ENCODE measurements at places on chromosomes 1 and 21.

DNA sequence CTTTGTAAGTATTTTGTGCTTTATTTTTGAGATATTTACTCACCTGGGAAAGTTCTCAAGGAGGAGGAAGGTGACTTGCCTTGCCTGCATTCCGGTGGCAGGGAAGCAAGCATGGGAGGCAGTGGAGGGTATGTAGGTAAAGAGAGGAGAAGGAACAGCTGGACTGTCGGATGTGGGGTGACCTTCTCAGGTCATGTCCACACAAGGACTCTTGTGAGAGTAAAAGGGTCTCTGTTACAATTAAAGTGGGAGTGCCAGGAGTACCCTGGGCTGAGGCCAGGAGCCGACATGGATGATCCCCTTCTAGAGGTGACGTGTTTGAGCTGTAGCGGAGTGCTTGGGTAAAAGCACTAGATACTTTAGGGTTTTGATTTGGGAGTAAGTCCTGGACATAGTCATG lies 25.0 kb downstream of the UBE4B start:
- no peak for DNase-seq

DNA sequence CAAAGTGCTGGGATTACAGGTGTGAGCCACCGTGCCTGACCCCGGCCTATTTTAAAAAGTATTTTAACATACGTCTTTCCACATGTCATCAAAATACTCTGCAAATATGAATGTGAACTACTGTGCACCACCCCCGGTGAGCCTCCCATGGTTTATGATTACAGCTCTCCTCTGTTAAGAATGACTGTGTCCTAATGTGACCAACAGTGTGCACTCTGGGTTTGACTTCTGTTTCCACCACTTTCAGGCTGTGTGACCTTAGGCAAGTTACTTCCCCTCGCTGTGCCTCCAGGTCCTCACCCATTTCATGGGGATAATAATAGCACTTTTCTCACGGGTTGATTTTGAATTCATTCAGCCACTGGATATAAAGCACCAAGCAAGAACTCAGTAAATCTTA lies 14.7 kb downstream of the AMPD2 start:
- no peak for DNase-seq

DNA sequence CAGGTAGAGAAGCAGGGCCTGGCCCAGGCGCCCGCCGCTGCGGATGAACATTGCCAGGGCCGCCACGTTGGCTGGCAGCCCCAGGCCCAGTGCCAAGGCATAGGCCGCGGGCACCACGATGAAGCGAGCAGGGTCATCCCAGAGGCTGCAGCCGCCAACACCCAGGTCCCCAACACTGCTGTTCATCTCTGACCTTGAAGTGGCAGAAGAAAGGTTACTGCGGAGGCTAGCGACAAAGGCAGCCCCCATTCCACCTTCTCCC lies 8.0 kb downstream of the TMEM35B start:
- DNase-seq, result no peak

DNA sequence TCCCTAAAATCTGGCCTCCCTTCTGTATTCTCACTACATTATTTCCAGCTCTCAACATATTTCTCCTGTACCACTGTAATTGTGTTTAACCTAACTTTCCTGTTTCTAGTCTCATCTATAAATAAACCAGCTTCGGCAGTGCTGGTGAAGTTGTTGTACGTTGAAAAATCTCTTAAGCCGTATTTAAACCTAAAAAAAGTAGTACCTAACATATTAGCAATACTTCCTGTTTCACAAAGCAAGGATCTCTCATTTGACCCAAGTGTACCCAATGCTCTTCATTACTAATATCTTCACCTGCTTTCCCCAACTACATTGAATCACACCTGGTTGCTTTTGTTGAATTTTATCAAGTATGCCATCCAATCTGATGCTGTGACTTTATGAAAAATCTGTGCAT lies 42.2 kb upstream of the RGS21 start:
- no peak for DNase-seq

DNA sequence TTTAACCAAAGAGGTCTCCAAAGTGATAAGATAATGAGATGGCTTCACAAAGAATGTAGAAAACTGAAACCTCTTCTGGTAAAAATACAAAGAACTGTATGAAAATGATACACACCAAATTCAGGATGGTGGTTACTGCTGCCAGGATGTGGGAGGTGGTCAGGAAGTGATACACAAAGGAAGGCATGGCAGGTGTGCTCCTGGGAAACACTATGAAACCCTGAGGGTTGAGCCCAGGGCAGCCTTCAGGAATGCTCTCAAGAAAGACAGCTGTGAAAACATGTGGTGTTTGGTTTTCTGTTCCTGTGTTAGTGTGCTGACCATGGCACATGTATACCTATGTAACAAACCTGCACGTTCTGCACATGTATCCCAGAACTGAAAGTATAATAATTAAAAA lies 109.3 kb downstream of the NTNG1 start:
- DNase-seq, result no peak

GRCh38 chr1:165876121-165876520 lies 48.7 kb downstream of the UCK2 start:
- DNase-seq, result no peak

DNA sequence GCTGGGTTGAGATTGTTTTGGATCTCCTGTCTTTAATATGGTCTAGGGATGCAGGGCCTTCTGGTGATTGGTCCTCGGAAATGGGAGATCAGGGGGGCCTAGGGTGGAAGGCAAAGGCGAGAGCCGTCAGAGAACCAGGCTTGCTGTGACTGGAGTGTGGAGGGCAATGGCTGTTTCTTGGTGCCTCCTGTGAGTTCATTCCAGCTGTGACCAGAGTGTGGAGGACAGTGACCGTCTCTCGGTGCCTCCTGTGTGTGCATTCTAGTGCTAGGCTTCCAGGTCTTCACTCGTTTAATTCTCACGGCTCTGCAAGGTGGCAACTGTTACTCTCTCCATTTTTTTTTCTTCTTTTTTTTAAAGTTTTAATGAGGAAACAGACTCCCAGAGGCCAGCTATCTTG lies 14.1 kb downstream of the LDLRAP1 start:
- no peak for DNase-seq

DNA sequence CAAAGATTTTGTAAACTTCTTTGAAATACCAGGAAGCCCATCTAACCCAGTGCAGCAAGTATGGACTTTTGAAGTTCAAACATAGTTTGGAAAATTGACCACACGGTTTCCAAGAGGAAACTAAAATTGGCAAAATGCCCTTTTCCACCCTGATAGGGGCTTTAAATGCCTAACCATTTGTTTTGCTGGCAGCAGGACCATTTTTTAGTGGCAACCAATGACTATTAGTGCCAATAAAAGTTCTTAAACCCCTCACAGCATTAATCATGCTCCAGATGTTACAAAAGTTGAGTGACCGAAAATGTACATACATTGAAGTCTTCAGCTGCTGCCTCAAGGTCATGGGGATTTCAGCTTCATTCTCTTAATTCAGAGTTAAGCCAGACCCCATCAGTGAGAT lies 46.4 kb upstream of the ENAH start:
- no peak for DNase-seq

DNA sequence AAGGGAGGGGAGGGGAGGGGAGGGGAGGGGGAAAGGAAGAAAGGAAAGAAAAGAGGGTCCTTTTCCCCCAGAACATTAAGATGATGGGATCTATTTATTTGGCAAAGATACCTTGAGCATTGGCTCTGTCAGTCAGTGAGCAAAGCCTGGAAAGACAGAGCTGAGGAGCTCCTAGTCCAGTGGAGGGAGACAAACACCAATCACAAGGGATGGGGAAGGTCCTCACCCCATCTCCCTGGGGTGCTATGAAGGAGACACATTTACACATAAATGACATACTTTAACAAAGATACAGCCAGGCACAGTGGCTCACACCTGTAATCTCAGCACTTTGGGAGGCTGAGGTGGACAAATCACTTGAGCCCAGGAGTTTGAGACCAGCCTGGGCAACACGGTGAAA lies 154.9 kb upstream of the TIAM1 start:
- no peak for DNase-seq

DNA sequence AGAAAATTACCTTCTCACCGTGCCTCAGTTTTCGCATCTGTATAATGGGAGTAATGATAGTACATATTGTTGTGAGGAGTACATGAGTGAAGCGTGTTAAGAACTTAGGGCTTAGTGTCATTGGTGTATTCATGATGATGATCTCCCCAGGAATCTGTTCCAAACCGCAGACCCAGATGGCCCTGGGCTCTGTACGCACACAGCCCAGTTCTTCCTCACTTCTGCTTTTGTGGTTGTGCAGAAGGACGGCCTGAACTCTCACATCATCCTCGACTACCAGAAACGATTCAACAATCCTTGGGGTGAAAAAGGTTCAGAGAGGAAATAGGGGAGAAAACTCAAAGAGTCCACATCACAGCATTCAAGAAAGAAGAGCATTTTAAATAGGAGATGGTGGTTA lies 323.0 kb downstream of the CAMTA1 start:
- no peak for DNase-seq

DNA sequence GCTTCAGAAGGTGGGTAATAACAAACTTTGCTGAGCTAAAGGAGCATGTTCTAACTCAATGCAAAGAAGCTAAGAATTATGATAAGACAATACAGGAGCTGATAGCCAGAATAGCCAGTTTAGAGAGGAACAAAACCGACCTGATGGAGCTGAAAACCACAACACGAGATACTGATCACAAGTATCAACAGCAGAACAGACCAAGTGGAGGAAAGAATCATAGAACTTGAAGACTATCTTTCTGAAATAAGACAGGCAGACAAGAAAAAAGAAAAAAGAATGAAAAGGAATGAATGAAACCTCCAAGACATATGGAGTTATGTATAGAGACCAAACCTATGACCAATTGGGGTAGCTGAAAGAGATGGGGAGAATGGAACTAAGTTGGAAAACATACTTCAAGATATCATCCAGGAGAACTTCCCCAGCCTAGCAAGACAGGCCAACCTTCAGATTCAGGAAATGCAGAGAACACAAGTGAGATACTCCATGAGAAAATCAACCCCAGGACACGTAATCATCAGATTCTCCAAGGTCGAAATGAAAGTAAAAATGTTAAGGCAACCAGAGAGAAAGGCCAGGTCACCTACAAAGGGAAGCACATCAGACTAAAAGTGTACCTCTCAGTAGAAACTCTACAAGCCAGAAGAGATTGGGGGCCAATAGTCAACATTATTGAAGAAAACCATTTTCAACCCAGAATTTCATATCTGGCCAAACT lies 20.5 kb downstream of the CD84 start:
- no peak for DNase-seq

DNA sequence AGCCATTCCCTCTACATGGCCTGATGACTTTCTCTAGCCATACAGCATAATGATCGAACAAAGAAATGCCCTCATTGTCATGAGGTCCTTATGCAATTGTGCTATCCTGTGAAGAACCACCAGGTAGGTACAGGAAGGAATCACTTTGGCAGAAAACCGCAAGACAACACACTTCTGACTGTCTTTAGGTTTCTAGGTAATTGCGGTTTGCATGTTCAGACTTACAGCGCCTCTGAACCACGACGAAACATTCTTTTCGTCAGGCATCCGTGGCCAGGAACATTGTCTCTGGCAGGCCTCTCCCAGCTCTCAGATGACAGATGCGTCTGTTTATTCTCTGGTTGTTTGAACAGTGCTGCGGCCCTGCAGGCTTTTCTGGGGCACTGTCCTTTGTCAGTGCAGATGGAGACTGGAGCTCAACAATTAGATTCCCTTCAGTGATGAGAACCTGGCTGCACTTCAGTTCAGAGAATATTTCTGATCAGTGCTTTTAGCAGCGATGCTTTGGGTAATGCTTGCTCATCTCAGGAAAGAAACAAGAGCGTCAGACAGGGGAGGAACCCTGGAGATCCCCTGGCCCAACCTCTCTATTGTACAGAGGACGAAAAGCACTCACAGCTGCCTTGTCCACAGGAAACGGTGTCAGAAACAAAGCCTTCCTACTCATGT lies 63.4 kb downstream of the B3GALT5 start:
- no peak for DNase-seq

DNA sequence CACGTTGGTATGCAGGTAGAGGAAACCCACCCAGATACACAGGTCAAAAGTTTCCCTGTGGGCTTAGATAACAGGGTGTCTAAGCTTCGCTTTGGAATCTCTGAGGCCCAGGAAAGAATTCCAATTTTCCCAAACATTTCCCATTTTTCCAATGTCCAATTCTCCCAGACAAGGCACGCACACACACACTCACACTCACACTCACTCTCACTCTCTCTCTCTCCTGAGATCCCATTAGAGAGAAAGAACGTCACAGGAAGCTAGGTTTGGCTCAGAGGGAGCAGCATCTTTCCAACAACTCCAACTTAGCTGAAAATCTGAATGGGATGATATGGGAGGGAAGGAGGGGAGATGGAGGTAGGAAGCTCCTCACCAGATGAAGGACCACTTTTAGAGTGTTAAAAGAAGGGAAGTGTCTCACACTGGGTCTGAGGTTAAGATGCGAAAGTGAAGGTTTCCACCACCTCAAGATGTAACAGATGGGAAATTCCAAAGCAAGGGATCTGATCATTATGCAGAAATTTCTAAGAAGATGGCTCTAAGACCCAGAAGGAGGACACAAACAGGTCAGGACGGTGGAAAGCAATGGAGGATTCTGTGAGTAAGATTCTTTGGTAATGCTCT lies 63.5 kb downstream of the GNG12 start:
- DNase-seq, result no peak

DNA sequence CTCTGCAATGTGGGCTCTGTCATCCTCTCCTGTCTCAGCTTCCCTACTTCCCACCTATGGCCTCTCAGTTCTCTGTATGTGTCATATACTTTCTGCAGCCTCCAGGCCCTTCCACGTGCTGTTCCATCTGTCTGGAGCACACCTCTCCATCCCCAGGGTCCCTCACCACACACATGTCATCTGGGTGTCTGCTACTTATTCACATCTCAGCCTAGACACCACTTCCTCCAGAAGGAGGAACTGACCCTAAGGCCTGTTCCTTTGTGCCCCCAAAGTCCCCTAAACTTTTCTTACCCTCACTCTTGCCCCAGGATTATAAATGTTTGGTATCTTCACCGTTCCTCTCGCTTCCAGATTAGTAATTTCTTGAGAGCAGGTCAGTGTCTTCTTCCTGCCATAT lies 10.1 kb downstream of the LACTBL1 start:
- DNase-seq, result no peak

DNA sequence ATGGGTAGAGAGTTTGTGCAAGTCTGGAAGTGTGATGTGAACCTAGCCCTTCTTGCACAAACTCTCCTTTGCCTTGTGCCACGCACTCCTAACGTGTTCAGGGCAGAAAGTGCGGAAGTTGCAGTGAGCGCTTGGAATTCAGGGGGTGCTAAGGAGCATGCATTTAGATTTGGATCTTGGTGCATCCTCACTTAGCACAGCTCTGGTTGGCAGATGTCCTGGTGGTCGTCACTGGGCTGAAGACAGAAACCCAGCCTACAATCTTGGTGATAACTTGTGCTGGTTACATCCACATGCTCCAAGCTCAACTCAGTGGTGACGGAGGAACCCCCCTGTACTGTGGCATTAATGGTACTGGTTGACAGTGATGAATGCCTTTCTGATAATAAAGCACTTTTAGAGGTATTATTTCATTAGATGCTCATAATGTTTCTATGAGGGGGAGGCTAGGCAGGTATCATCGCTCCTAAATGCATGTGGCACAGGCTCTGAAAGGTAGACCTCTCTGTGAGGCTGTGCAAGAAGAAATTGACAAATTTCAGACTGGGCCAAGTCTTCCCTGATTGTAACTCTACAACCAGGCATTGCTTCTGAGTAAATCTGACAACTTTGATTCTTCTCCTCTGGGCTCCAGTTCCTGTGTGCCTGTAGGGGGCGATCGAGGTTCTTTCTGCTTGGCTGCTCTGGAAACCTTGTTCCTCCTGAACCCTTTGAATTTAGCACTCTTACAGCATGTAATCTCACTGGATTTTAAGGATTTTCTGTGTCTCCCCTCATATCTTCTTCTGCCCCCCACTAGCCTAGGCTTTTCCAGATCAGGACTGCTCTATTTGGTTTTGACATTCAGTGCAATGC lies 40.6 kb downstream of the MAPKAPK2 start:
- no peak for DNase-seq

- DNase-seq, result no peak
Observed at GRCh38 chr21:38498057-38498833, at the start of gene ERG. TSS of gene ERG (minus strand) at chr21:38498477. CDS start at chr21:38498380, 97 bp downstream.
